Left lobe of liver (tissue), 2 donors: ENCODE measurements at places on chromosomes 1 and 21.

DNA sequence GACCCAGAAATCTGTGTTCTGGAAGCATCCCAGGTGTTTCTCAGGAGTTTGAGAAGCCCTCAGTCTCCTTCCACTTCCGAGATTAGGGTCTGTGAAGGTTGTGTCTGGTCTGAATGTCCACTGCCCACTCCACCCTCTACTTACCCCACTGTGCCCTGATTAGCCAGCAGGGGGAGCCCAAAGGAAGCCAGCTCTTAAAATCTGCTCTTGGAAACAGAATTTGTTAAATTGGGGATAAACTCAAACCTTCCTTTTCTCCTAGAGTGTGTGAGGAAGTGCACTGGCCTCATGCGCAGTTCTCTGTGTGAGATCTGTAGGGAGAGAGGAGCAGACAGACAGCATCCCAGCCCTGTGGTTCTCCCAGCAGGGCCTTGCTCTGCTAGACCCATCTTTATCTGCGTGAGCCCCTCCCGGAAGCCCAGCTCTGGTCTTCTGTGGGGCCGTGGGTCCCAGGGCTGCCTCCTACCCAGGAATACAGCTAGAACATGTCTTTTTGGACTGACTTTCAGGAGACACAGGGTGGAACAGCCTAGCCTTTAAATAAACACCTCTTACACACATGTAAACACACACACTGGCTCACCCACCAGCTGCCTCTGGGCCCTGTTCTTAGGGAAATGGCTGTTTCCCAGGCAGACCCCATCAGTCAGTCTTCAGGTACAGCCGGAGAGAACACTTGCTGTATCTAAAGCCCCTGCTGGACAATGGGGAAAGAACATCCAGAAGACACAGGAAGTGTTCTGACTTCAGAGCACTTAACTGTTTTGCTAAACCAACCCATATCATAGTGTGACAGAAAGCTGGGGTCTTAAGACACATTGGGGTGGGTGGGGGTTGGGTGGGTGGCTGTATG is 52.2 kb downstream of the SMYD2 start:
- DNase-seq, result no peak

DNA sequence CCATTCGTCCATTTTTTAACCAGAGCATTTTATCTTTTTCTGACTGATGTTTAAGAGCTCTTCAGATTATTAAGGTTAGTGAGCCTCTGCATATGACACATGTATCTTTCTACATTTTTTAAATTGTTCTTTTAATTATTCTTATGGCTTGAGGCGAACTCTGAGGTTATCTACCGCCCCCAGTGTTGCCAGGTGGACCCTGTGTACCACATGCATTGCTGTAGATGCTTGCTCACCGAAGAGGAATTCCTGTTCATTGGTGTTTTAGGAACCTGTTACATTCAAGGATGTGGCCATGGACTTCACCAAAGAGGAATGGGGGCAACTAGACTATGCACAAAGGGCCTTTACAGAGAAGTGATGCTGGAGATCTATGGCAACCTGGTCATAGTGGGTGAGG is 31.8 kb downstream of the ZNF684 start:
- DNase-seq, result no peak

GRCh38 chr1:21434394-21434793 is 5.5 kb upstream of the NBPF3 start:
- no peak for DNase-seq

- no peak for DNase-seq
Measured at GRCh38 chr1:24830680-24831272, 85.5 kb downstream of the CLIC4 start.

DNA sequence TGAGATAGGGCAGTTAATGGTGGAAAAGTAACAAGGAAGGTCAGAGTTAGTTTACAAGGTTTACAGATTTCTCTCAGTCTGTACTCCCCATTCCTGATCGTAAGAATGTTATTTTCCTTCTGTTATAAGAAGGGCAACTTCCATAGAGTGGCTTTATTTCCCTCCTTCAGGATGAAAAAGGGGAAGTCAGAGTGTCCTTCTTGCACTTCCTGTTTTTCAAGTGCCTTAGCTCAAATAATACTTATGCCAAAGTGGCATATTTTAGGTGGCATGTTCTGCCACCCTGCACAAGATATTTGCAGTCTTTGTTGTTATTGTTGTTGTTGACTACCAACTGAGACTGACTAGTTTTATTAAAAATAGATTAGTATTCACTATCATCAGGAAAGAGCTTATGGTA is 730.7 kb upstream of the ADGRL4 start:
- DNase-seq, result no peak

GRCh38 chr1:30379684-30380624 is 343.4 kb downstream of the MATN1 start:
- DNase-seq, result no peak

GRCh38 chr1:156942576-156942975 is 22.1 kb downstream of the LRRC71 start:
- no peak for DNase-seq

DNA sequence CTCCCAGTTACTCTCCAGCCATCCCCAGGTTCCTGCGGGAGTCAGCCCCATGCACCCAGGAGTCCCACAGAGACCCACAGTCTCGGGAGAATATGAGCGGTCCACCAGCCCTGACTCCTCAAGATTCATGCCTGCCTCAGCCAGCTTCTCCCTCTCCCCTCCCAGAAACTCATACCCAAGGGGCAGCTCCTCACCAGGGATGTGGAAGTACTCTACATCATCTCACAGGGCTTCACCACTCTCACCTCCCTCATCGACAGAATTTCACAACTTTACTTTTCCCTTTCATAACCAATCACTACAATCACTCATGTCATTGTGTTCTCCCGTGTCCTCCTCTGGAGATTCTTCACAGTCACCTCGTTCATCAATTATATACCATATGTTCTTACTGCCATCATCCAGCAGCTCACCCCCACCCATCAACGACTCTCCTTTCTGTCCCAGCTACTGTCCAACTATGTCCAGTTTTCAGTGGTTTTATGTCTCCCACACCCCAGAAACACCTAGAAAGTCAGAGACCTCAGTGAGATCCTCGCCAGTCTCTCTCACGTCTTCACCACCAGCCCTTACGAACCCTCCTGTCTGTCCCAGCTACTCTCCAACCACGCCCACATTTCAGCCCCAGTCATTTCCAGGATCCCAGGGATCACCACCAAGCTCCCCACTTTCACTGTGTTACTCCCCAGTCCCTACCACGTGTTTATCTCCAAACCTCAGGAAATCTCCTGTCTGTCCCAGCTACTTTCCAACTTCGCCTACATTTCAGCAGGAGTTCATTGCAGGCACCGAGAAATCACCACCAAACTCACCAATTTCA is 1530.1 kb upstream of the TPTE start:
- no peak for DNase-seq

- DNase-seq, result no peak
Measured at GRCh38 chr21:43269440-43269839, 100.6 kb downstream of the CRYAA start.

GRCh38 chr21:29349702-29350101 is 51.0 kb downstream of the BACH1 start:
- no peak for DNase-seq

DNA sequence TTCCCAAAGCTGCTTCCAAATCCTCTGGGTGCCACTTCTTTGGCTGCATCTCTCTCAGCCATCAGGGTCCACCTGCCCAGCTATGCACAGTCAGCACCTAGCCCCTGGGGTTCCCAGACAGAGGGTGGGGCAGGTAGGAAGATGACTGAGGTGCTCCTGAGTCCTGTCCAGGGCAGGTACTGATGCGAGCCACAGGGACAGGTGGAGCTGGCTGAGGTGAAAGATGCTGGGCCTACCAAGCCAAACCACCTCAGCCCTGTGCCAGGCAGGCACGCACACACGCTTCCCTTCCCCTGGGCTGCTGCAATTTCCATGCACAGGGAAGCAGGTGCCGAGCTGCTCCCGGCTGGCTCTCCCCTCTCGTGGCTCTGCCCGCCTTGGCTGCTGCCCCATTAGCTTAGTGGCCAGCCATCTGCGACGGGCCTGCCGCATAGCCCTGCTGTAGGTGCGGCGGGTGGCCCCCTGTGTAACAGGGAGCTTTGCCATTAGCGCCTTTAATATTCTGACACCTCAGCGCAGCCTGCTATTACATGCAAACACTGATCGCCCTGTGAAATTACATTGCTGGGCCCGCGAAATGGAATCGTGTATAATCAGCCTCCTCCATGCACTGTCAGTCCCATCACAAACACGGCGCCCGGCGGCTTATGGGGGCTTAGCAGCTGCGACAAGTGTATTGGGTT is 38.9 kb downstream of the DMAP1 start:
- DNase-seq, result no peak

- DNase-seq, result no peak
Measured at GRCh38 chr1:166978821-166979220, 3.5 kb upstream of the ILDR2 start.

GRCh38 chr1:200262326-200262965 is 147.4 kb downstream of the ZNF281 start:
- DNase-seq, result no peak

GRCh38 chr21:36535618-36536241 is 55.8 kb upstream of the CLDN14 start:
- DNase-seq, result no peak

DNA sequence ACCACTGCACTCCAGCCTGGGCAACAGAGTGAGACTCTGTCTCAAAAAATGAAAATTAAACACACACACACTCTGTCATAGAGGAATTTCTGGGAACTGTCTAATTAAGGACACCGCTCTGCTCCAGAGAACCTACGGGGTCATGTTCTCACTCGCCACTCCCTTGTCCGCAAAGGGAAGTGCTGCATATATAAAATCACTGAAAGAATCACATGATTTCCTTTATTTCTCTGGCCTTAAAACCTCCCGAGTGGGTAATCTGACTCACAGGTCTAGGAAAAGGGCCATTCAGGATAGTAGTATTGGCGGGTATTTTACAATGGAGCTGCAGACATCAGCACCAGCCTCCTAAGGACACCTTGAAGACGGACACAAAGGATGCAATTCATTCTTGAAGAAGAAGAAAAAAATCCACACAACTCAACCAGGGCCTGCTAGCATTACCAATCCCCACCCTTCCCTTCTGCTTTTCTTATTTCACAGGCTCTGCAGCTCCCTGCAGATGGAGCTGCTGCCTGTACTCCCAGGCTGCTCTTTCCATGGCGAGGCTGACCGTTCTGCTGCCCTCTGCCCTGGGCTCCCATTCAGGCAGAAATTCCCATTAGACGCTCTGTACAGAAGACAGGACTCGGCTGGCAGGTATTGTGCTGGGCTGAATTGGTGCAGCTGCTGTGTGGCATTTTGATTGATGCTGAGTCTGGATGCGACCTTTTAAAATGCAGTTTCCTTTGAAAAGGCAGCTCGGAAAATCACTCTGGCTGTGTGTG is 53.3 kb upstream of the FAM89A start:
- no peak for DNase-seq

DNA sequence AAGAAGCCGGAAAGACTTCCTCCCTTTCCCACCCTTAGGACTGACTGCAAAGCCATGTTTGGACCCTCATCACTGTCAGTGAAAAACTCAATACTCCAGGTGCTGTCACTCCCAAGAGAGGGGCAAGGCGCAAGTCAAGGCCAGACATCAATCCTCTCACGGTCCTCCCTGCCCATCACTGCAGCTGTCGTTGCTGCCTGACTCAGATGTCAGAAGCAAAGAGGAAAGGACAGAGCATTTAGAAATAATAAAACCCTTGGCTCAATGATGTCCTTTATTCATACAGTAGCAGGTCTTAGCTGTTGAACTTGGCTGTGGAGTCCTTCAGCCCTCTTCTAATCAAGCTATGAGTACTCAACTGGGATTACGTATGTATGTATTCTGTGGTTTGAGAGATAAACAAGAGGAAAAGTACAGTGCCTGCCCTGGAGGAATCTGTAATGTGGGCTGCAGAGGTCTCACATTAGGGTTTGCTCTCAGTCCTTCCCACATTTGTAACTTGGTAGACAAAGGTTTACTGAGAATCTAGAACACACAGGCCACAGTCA is 13.5 kb downstream of the SUSD4 start:
- DNase-seq, result no peak

- peak; percentile 45 for DNase-seq
Measured at GRCh38 chr1:234553240-234554188, 56.5 kb downstream of the IRF2BP2 start.

GRCh38 chr21:26194326-26194725 is 23.8 kb upstream of the APP start:
- DNase-seq, result no peak

DNA sequence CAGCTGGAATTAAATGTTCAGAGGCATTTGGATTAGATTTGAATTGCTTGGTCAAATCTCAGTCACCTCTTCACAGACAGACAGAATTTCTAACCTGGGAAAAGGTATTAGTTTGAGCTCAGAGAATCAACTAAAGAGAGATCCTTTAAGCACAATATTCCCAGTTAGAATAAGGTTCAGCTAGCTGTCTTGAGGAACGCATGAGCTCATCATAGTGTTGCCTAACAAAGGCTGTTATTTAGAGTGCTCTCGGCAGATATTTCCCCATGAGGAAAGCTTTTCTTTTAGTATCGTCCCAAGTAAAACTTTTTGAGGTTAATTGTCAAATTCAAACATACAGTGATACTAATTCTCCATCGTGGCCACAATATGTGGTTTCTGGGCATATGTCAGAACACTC is 269.9 kb downstream of the HLX start:
- DNase-seq, result no peak

GRCh38 chr1:23989263-23989662 is 9.1 kb upstream of the SRSF10 start:
- no peak for DNase-seq

DNA sequence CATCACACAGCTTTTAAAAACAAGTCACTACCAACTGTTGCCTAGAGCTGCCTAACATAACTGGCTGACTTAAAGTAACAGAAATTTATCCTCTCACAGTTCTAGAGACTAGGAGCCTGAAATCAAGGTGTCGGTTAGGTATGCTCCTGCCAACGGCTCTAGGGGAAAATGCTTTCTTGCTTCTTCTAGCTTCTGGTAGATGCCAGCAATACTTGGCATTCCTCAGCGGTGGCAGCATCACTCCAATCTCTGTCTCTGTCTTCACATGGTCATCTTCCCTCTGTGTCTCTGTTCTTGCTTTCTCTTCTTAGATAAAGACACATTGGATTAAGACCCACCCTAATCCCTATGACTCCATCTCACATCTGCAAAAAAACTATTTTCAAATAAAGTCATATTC is 51.5 kb downstream of the DMRTA2 start:
- no peak for DNase-seq

DNA sequence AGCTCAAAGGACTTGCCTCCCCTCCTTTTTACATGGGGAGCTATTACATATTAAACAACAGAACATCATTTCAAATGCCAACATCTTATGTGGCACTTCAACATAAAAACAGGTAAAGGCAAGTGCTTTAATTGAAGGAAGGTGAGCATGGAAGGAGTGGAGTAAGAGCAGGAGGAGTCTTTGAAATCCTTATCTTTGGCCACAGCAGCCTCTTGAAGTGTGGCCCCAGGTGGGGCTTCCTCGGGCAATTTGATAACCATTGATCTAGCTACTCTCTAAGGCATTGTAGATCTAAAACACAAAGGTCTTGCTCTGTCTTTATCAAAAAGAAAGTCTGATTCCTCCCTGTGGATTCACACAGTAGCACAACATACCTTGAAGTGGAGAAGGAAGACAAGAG is 70.9 kb upstream of the PPP2R5A start:
- no peak for DNase-seq

GRCh38 chr1:6300342-6301048 is 39.6 kb upstream of the GPR153 start:
- no peak for DNase-seq

GRCh38 chr1:154479764-154480421 is 22.1 kb upstream of the TDRD10 start:
- peak; percentile 62 for DNase-seq
